H4 (cell line): ENCODE measurements at places on chromosomes 12 and 14.

GRCh38 chr12:48779869-48780268 lies 9.0 kb downstream of the ADCY6 start:
- no peak for DNase-seq

DNA sequence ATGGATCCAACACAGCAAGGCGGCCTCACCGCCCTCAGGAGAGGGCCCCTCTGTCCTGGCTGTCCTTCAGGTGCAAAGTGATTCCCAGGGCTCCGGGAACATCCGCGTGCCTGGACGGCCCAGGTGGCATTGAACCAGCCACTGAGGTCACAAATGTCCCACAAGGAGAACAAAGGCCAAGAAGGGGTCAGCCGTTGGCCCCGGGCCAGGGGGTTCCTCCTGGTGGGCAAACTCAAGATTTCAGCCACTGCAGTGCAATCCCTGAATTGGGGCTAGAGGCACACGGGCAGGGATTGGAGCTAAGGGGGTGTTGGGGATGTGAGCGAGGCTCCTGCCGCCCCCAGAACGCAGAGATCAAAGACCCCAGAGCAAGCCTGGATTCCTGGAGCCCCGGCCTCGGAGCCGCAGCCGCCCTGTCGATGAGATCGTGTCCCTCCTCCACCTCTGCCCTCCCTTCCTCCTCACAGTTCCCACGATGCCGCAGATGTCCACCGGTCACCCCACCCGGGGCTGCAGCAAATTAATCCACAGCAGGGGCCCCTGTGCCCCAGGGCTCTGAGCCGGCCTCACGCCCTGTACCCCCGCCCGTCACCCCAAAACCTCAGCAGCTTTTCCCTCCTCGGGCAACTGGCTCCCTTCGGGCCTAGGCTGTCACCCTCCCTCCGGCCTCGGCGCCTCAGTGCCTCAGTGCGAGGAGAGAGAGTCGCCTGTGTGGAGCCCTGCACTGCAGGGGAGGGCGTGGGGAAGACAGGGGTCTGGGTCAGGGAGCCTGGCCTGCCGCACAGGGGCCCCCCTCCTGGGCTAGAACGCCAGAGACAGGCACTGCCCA lies 56.7 kb upstream of the GALNT9 start:
- no peak for DNase-seq

- DNase-seq: no peak
Measured at GRCh38 chr14:24310646-24311604, at the start of gene LTB4R. TSS of gene LTB4R (plus strand) at chr14:24311502. CDS start at chr14:24315652, 4,150 bp downstream.

- no peak for DNase-seq
Measured at GRCh38 chr12:69844416-69844815, 19.4 kb downstream of the MYRFL start.

- DNase-seq: no peak
Measured at GRCh38 chr14:30995689-30996088, 29.8 kb upstream of the AP4S1 start.

DNA sequence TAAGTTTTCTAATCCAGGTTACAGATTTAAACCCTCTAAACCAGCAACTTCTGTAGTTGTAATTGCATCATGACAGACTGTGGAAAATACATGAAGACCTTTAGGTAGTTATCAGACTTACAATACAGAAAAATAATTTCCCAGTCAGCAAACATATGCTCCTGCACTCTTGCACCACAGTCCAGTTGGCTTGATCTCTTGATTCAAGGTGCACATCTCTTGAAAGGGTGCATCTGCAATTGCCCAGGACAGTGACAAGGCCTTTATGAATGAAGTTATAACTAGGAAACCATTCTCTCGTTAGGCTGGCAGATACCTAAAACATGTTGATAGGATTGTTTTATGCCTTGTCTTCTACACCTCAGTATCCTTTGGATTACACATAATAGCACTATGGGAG lies 7.6 kb downstream of the PIWIL1 start:
- no peak for DNase-seq

DNA sequence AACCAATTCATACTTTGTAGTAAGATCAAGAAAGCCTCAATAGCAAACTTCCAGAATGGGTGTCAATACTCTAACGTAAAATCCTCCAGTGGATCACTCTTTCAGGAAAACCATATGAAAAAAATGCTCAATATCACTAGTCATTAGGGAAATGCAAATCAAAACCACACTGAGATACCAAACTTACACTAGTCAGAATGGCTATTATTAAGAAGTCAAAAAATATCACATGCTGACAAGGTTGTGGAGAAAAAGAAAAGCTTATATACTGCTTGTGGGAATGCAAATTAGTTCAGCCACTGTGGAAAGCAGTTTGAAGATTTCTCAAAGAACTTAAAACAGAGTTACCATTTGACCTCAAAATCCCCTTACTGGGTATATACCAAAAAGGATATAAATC lies 49.5 kb upstream of the ATXN7L3B start:
- DNase-seq: no peak

DNA sequence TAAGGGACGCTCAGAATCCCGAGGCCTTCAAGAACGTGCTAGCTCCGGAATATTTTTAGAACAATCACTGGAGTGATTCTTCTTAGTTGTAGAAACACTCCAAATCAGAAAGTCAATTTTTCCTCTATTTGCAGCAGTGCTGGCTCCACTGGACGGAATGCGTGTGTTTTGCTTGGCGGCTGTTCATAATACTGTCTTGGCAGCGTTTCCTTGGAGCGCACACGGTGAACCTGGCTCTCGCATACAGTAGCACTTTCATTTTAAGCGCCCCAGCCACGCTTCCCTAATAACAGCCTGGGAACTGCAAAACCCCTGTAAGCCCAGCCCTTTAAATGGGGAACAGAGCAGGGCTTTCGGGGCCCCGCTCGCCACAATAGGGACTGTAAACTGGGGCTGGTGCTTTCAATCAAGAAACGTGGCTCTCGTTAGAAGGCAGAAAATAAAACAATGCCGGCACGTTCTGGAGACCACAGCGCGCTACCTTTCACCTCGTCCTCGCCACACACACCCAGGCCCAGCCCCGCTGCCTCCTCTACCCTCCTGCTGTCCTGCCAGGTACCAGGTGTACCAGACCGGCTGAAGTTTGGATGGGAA lies 79.9 kb downstream of the BCL11B start:
- peak; percentile 73 for DNase-seq

DNA sequence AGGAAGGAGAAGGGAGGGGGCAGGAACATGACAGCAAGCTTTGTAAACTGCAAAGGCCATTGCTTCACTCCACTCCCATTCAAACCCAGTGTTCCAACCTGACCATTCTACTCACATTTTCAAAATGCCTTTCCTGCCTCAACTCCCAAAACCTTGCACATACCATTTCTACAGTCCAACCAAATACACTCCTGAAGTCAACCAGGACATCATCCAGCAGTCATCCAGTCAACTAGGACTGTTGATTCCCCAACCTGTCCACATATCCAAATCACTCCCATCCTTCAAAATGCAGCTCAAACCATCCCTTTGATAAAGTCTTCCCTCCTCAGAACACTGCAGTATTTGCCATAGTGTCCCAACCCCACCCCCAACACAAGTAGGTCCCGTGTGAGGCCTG lies 2.9 kb downstream of the SMUG1 start:
- no peak for DNase-seq

DNA sequence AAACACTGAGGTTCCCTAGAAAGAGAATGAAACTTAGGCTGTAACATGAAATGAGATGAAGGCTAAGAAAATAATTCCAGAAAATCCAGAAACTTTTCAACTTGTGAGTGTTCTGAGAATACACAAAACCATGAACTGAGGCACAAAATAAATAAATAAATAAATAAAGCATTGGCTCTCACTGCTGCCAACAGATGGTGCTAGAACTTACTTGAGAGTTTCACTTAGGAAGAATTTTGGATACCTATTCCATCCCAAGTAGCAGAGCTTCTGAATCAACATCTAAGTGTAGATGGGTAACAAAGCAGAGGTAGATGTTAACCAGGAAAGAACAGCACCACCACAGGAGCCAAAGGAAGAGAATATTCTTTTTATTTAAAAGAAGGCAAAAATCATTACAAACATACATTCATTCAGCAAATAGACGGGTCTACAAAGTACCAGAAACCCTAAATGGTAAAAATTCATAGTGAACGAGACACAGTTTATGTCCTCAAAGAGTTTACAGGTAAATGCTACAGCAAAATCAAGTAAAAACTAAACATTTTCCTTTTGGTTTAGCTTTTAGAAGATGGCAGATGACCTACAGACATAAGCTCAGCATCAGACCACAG lies 16.7 kb downstream of the EPS8 start:
- DNase-seq: peak; percentile 38

GRCh38 chr12:114698566-114699163 lies 14.7 kb upstream of the TBX3 start:
- DNase-seq: no peak
